ENCODE measurements at places on chromosomes 2 and 18.

- DNase-seq: no peak
Observed at GRCh38 chr2:18483896-18484295, 76.6 kb downstream of the RDH14 start.

GRCh38 chr2:224023188-224023587, 15.9 kb downstream of the SERPINE2 start:
- DNase-seq: peak; percentile 66

DNA sequence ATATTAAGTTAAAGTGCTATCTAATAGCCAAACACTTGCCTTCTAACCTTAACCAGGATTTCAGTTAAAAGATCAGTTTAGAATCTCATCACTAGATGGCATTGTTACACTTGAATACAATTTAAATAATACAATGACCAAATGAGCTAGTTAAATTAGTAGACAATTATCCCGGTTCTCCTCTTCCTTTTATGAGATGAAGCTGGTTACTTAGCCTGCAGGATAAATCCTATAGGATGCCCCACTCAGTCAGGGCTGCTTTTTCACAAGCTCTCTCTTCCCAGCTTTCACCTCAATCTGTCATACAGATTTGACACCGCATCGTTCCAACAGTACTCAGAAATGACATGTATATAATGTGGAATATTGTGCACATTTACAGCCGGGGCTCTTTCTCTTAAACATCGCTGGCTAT, 678.8 kb downstream of the KCNJ3 start:
- DNase-seq: peak; percentile 33

GRCh38 chr2:181998041-181998835, 12.6 kb downstream of the PPP1R1C start:
- DNase-seq: no peak

- no peak for DNase-seq
Observed at GRCh38 chr18:9846162-9846925, 39.4 kb upstream of the TXNDC2 start.

DNA sequence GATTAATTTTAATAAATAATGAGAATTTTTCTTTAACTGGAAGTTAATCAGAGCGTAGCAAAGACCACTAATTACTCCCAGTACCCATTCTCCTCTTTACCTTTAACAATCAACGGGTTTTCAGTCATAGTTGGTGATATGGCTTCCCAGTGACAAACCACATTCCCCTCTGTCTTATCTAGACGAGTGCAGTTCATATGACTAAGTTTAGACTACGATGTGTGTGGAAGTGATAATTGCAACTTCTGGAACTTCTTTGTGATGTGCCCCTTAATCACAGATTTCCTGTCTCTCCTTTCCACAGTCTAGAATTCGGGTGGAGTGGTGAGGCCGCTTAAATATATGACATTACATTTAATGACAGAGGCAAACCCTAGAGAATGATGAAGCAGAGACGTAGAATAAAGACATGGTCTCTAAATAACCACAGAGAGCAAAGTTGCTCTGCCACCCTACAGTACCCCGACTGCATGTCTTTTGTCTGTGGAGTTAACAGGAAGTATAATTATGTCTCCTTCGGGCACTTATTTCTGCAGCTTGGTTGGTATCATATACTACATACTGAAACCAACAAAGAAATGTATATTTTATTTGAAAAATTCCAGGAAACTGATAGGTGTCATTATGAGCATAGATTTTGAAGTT, 693.3 kb upstream of the CDH7 start:
- DNase-seq: no peak

GRCh38 chr2:235087832-235088495, 136.1 kb downstream of the SH3BP4 start:
- DNase-seq: no peak

- no peak for DNase-seq
Observed at GRCh38 chr18:58715540-58715939, 44.3 kb downstream of the MALT1 start.

DNA sequence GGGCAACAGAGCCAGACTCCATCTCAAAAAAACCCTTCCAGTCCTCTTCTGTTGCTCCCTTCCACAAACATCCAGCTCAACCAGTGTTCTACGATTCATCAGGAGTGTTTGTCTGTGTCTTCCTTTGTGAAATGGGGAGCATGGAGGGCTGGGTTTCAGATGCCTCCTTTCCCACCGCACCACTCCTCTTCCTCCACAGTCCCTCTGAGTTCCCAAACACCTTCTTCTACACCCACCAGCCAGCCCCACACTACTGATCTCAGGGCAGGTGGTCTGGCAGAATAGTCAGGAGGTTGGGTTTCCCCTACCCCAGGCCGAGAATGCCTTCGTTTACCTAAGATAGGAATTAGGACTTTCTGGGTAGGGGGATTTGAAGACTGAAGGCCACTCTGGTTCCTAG, 36.9 kb downstream of the NGEF start:
- no peak for DNase-seq

DNA sequence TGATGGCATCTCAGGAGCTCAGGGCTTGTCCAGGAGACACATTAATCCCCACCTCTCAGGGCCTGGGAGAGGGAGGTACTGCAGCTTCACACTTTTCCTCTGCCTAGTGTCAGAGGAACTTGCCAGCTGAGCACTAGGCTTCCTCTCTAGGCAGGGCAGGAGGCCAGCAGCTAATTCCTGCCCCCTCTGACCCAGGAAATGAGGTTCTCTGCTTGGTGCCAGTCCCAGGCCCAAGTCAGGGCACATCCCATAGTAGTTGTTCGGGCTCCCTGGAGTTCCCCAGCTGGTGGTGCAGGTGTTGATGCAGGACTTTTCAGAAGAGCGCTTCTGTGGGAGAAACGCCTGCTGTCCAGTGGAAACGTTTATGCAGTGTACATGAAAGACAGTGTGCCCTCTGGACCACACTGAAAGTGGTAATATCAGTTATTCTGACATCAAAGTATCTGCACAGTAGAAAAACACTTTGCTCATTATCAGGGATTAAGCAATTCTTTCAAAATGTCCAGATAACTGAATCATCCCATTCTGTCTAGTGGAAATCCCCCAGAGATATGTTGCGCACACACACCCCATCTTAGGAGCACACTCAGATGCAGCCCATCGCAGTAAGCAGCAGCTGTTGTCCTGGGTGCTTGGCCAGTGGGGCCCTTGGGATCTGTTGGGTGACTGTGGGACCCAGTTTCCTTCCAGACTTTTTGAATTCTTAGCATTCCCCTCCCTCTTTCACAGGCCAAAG, 17.8 kb upstream of the SCLY start:
- no peak for DNase-seq

DNA sequence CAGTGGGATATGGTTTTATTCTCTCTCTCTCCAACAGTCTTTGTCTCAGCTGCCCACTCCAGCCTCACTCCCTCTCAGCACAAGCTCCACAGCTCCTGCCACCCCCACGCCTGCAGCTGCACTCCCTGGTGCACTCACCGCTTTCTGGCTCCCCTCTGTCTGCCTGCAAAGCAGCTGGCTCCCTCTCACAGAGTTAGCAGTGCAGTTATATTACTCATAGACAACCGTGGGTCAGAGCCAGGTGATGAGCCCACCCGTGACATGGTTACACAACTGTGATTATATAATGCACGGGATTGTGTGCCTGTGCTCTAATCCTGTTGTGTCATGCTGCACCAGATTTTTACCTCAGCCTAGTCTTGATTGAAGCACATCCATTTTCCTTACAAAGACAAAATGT, 276.9 kb upstream of the CHAC2 start:
- no peak for DNase-seq

GRCh38 chr2:113200236-113200635, 26.5 kb downstream of the PSD4 start:
- no peak for DNase-seq

GRCh38 chr2:175633227-175633626, 368.8 kb downstream of the LNPK start:
- DNase-seq: no peak

GRCh38 chr18:45249246-45249661, 366.0 kb upstream of the SLC14A2 start:
- peak; percentile 34 for DNase-seq

GRCh38 chr2:161207941-161208340, 47.7 kb downstream of the TANK start:
- DNase-seq: no peak

DNA sequence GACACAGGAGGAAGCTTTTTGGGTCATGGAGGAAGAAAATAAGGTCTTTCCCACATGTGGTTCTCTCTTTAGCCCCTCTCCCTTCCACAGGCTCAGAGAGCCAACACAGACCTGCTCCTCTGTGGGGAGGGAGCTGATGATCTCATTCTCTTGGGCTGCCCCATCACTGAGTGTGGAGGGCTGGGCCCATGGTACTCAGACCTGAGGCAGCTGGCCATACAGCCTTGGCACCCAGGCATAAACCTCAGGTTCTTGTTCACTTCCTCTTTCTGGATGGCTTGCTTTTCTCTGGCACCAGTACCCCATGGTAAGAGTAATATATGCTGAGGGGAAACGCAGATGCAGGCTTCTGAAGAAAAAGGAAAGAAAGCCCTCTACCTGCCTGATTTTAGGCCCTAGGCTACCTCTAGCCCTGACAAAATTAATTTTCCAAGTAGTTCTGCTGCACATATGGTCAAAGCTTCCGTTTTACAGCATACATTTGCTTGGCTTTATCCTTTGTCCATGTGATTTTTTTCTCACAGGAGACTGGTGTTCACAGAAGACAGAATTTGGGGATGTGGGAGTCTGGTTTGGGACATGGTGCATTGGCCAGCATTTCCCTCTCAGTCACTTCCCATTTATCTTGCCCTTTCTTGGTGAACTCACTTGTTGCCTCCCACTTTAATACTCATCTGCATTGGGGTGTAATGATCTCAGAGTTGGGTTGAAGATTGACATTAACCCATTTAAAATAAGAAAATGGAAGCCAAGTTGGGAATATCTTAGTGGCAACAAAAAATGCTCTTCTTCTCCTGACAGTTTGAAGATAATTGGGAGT, 11.1 kb downstream of the DHRS9 start:
- no peak for DNase-seq

- peak; percentile 62 for DNase-seq
Observed at GRCh38 chr18:11516751-11517503, 92.5 kb upstream of the SLC35G4 start.

GRCh38 chr18:6732952-6733351, 3.4 kb downstream of the ARHGAP28 start:
- no peak for DNase-seq

DNA sequence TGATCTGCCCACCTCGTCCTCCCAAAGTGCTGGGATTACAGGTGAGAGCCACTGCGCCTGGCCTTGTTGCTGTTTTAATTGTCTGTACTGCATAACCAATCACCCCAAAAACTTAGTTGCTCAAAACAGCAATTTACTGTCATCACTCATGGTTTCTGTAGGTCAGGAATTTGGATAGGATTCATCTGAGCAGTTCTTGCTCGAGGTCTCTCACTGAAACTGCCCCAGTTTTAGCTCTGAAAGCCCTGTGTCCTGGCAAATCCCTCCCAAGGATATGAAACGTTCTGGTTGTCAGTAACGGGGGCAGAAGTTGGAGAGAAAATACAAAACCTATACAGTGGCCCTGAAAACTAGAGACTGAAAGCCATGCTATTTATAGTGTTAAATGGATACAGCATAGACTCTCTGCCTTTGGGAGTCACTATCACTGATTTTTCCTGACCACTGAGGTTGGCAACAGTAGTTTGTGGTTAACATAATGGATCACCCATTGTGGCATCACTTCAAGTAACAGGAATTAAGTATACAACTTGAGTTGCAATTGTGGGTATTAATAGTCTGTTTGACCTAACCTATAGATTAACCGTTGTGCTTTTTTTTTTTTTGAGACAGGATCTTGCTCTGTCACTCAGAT, 27.2 kb upstream of the ERICH2 start:
- no peak for DNase-seq

GRCh38 chr2:46181789-46182530, 115.2 kb upstream of the EPAS1 start:
- no peak for DNase-seq

DNA sequence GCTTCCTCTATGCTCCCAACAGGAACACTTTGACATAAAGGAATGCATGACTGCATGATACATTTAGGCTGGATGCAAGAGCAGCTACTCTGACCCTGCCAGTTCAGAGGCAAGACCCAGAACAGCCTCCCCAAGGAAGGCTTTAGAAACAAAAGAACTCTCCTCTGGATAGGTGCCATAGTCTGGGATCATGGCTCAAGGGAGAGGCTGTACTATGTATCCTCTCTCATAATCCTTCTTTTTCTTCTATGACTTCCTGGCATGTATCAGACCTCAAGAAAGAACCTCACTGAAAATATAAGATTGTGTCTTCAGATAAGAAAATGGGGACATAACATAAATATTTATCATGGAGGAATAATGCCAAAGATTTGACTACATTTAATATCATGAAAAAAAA, 194.0 kb upstream of the LYPD1 start:
- no peak for DNase-seq

DNA sequence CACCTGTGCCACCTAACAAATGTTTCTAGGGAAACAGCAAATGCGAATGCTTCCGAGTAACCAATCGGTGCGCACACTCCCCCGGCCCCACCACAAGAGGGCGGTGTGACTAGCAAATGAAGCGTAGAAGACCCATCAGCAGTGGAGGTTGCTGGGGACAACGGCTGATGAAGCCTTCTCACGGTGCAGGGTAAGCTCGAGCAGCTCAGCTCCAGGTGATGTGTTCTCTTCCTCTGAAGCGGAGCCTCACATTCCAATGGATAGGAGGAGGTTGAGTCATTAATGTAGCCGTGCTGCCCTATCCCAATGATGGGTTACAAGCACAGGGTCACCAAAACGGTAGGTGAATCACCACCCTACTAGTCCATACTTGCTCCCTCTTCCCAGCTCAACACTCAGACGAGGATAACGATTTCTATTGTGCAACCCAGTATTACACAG, 127.6 kb upstream of the TWIST2 start:
- DNase-seq: peak; percentile 54

- DNase-seq: no peak
Observed at GRCh38 chr2:218880102-218880858, at the start of gene WNT10A. Gene WNT10A (plus strand): TSS chr2:218880852. CDS start chr2:218880996, 144 bp downstream.

GRCh38 chr18:47387864-47388263, 136.4 kb upstream of the SKOR2 start:
- DNase-seq: no peak

- no peak for DNase-seq
Observed at GRCh38 chr2:60366135-60366712, 187.2 kb downstream of the BCL11A start.

GRCh38 chr2:117723888-117724434, 90.5 kb upstream of the DDX18 start:
- DNase-seq: no peak

GRCh38 chr2:44652701-44653100, 288.8 kb upstream of the SIX3 start:
- DNase-seq: no peak

GRCh38 chr2:32229635-32230034, 35.1 kb downstream of the NLRC4 start:
- no peak for DNase-seq

DNA sequence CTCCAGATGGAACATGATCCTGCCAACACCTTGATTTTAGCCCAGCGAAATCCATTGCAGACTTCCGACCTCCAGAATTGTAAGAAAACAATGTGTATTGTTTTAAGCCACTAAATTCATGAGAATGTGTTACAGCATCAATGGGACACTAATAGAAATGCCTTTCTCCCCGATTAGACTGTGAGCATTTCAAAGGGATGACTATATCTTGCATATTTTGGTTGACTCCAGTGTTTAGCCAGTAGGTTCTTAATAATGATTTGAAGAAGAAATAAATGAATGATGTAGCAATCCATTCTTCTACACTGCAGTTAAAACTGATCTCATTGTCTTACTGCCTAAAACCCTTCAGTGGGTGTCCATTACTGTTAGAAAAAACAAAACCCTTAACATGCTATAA, 67.4 kb upstream of the ACVR1C start:
- DNase-seq: peak; percentile 44
